NCI-H1105 treated with DMSO at 0.1 percent for 48 hours (cell line): ENCODE measurements at places on chromosomes 16 and 17.

GRCh38 chr16:86692426-86692825, 114.1 kb downstream of the FOXL1 start:
- no peak for DNase-seq

DNA sequence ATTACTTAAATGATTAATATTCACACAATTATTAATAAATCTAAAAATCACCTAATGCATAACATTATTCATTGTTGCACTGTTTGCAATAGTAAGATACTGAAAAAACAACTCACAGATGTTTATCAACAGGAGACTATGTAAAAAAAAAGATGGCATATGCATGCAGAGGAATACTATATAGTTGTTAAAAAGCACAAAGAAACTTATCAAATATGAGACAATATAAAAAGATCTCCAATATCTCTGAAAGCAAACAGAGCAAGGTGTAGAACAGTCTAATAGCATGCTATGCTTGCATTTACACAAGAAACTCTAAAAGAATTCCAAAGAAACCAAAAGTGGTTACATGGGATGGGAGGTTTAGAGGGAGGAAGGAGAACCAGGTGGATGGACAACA, 3.7 kb downstream of the RNF157 start:
- DNase-seq: no peak

- DNase-seq: no peak
Observed at GRCh38 chr16:66476328-66477027, 49.4 kb downstream of the BEAN1 start.

DNA sequence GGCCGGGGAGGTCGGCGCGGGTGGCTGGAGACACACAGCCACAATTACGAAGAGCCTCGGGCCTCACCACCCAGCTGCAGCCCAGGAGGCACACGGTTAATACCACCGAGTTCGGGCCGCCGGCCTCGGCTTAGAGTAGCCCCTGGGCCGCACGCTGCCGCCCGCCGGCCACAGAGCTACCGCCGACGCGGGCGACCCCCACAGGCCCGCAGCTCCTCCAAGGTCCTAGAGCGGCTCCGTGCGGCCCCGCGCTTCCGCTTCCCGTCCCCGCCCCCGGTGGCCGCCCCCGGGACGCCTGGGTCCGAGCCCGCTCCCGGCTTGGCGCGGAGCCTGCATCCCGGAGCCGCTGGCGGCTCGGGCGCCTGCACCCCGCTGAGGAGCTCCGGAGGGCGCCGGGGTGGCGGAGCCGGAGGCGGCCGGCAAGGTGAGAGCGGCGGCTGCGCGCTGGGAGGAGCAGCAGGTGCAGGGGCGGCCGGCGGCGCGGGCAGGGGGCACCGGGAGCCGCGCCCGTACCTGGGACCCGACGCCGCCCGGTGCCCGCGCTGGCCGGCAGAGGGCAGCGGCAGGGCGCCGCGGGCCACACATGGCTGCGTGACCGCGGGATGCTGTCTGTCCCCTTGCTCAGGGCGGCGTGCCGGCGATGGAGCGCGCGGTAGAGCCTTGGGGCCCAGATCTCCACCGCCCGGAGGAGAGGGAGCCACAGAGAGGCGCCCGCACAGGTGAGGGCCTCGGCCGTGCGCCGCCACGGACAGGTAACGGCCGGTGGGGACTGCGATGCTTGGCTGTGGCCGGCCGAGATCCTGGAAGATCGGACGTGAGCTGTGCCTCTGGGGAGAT, at the start of gene ZNF48:
TSS of gene ZNF48 (plus strand) at position 266 of the 837 bp plus-strand sequence. CDS start at position 641, 375 bp downstream.
- peak; percentile 90 for DNase-seq
